Renal cortical epithelial cell (primary cell): ENCODE measurements at places on chromosomes 2 and 18.

- DNase-seq, result no peak
Observed at GRCh38 chr2:221334481-221335218, 237.5 kb downstream of the EPHA4 start.

DNA sequence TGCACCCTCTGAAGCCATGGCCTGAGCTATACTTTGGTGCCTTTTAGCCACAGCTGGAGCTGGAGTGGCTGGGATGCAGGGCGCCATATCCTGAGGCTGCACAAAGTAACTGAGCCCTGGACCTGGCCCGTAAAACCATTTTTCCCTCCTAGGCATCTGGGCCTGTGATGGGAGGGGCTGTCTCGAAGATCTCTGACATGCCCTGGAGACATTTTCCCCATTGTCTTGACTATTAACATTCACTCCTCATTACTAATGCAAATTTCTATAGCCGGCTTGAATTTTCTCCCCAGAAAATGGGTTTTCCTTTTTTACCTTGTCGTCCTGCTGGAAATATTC is 15.4 kb downstream of the TAF1B start:
- DNase-seq, result no peak

DNA sequence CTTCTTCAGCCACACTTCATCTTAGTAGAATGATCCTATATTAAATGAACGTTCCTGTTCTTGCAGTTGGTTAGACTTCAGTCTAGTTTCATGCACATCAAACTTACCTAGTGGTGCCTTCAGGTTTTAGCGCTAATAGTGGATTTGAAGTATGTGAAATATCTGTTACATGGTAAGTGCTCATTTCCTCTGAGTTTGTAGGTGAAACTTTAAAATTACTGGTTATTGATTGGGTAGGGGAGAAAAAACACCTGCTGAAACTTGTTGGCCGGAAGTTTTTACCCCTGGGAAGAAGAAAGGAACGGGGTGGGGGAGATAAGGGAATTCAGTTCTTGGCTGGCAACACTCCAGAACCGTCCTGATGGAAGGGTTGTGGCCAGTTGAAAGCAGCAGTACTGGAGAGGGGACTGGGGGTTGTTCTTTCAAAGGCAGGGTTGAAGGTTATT is 112.8 kb downstream of the SPTBN1 start:
- no peak for DNase-seq

DNA sequence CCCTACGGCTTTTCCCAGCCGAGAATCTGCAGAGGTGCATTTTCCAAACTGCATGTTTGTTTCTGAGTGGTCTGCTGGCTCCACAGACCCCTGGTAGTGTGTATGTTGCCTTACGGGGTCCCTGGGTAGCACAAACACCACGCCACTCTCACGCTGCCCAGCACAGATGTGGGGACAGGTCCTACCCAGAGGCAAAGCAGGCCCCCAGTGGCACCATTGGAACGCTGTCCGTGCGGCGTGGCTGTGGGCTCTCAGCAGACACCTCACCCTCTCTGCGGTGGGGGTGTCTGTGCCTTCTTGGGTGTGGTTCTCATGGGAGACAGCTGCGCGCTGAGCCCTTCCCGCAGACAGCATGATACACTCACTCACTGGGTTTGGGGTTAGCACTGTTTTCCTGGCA is 137.4 kb downstream of the NFATC1 start:
- DNase-seq, result no peak

DNA sequence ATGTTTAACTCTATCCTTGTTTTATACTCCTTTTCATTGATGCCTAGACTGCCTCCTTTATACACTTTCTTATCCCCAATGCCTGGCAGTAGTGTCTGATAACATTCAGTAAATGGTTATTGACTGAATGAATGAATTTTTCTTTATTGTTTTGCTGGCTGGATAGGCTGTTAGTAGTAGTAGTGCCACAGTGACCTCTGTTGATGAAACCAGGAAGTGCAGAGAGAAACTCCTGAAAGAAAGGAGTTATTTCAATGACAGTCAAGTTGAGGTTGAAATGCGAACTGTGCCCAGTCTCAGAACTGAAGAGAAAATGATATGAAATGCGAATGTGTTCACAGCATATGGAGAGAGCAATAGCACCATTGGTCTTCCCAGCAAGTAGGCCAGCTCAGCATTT is 26.8 kb upstream of the SLC9A2 start:
- DNase-seq, result peak; percentile 31

DNA sequence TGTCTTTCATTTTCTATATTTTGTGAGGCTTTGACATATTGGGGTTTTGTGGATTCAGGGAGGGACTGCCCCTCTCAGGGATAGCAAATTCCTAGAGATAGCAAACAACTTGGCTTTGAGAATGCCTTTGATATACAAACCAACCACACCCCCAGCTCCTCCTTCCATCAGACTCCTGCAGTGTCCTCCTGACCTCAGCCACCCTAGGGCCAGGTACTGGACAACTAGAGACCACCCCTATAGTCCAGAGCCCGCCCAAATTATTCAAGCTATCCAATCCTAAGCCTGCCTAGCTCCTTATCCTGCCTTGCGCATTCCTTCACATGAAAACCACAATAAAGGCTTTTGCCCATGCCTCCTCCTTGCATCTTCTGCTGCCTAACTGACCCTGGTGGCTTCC is 22.9 kb upstream of the STAM2 start:
- no peak for DNase-seq
